Naive B cell (primary cell): ENCODE measurements at places on chromosomes 6 and 20. TPM values are rescaled to one million over a fixed set of nuclear protein-coding genes. Genes with fewer than 3 reads are reported as not detected.

GRCh38 chr6:41466437-41466990 lies 79.7 kb upstream of the FOXP4 start:
- peak overlapping the region; percentile 80 for H3K4me3 ChIP-seq
- no peak overlapping the region for H3K27ac ChIP-seq
- no peak for DNase-seq
- H3K36me3 ChIP-seq = no peaks in the 10 kb centered on the region
- peaks cover 51% of the 10 kb centered on the region for H3K27me3 ChIP-seq

GRCh38 chr6:39664173-39664572 lies 61.0 kb downstream of the KIF6 start:
- no peak for DNase-seq
- H3K27ac ChIP-seq = no peak overlapping the region
- peaks cover 33% of the 10 kb centered on the region for H3K27me3 ChIP-seq
- H3K4me1 ChIP-seq = no peaks in the 10 kb centered on the region
- H3K4me3 ChIP-seq = no peak overlapping the region

DNA sequence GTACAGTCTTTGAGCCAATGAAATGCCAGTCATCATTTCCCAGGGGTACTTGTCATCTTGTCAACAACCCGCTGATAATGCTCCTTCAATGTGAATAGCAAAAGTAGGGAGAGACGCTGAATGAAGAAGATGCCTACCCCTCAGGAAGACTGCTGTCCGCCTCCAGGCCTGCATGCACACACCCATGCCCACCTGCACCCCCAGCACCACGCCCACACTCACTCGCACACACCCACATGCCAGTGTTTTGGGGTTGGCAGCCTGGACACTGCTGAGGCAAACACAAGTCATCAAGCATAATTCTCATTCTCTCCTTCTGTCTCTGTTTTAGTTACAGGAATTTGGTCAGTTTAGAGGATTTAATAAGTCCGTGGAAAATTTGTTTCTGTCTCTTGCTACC lies 63.6 kb downstream of the SYTL3 start:
- no peaks in the 10 kb centered on the region for H3K27me3 ChIP-seq
- H3K4me1 ChIP-seq = peaks cover 54% of the 10 kb centered on the region
- H3K4me3 ChIP-seq = no peak overlapping the region
- no peak overlapping the region for H3K27ac ChIP-seq
- no peak for DNase-seq

- DNase-seq = no peak
- no peaks in the 10 kb centered on the region for H3K4me1 ChIP-seq
- no peak overlapping the region for H3K27ac ChIP-seq
- H3K4me3 ChIP-seq = no peak overlapping the region
These were observed 8.4 kb upstream of the SNX14 start for GRCh38 chr6:85602100-85602499.

DNA sequence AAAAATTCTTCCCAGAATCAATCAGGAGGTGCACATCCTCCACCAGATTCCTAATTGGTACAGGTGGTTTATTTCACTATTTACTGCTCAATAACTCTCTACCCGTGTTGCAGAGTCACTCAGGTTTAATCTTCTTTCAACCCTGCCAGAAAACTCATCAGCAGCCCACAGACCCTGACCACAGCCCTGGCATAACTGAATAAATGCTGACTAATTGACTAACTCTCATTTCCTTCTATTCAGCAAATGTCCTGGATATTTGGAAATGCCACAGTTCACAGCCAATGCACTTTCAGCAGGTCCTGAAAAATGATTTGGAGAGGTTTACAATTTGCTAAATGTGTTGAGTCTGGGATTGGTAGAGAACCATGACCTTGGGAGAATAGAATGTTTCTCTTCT lies 62.3 kb downstream of the TRMT6 start:
- H3K27ac ChIP-seq = no peak overlapping the region
- no peaks in the 10 kb centered on the region for H3K36me3 ChIP-seq
- DNase-seq = no peak
- H3K27me3 ChIP-seq = peaks cover 31% of the 10 kb centered on the region
- no peak overlapping the region for H3K4me3 ChIP-seq

DNA sequence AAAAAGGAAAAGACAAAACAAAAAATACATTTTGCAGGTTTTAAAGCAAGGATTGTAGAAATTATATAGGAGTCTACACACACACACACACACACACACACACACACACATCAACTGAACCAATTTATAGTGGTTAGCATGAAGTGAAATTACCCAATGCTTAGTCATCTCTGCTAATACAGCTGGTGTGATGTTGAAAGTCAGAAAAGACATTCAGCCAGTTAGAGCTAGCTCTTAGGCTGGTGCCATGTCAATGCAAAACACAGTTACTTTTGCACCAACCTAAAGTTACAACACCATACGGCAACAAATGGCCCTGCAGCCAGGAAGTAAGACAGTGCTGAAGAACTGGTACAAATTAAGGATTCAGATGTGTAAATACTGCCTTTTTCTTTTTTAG lies 15.2 kb downstream of the FAM210B start:
- H3K27me3 ChIP-seq = no peaks in the 10 kb centered on the region
- H3K36me3 ChIP-seq = no peaks in the 10 kb centered on the region
- H3K4me1 ChIP-seq = no peaks in the 10 kb centered on the region
- no peak overlapping the region for H3K27ac ChIP-seq

- H3K27me3 ChIP-seq = no peaks in the 10 kb centered on the region
- H3K36me3 ChIP-seq = no peaks in the 10 kb centered on the region
- no peak for DNase-seq
- H3K4me1 ChIP-seq = no peaks in the 10 kb centered on the region
These were observed 63.7 kb downstream of the PHACTR2 start for GRCh38 chr6:143741480-143741879.

DNA sequence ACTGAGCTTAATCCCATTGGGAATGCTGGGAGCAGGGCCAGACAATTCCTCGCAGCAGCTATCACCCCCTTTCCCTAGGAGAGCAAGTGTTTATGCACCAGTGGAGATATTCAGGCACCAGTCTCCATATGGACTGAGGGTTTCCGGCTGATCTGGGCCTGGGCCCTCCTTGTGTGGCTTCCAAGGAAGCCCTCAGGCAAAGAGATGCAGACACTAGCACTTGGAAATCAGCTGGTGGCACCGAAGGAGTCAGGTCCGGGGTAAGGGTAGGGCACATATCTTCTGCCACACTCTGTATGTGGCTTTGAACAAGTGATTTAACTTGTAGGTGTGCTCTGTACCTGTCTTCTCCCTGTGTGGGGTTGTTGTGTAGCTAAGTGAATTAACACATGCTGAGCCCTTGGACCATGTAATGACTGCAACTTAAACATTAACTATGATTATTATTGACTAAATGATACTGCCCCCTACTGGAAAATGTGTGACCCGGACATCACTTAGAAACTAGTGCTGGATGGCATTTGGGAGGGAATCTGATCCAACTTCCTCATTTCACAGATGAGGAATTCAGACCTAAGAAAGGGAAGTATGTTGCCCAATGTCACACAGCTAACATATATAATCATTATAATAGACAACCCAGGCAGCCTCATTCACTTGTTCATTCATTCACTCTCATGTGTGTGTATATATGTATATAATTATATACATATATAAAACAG lies 19.3 kb upstream of the WFDC2 start:
- H3K27me3 ChIP-seq = peaks cover 7% of the 10 kb centered on the region
- no peak overlapping the region for H3K27ac ChIP-seq
- no peaks in the 10 kb centered on the region for H3K36me3 ChIP-seq
- peaks cover 17% of the 10 kb centered on the region for H3K4me1 ChIP-seq
- peak; percentile 56 for DNase-seq
- H3K4me3 ChIP-seq = no peak overlapping the region

DNA sequence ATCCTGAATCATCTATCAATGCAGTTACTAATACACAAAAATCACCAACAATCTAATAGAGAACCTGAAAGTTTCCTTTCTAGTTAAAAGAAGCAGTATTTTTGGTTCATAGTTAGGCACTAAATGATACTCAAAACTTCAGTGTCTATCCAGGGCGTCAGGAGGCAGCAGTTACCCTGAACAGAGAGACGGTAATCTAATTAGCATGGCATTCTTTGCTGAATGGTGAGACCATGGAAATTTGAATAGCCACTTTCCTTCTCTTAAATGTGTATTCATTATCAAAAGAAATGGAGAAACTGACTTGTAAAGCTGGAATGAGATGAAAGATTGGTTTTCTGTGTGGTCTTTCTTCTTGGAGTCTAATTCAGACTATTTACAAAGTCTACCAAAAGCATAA lies 146.6 kb upstream of the BMP5 start:
- H3K27me3 ChIP-seq = no peaks in the 10 kb centered on the region
- H3K27ac ChIP-seq = no peak overlapping the region
- no peak for DNase-seq
- H3K4me1 ChIP-seq = no peaks in the 10 kb centered on the region
- no peak overlapping the region for H3K4me3 ChIP-seq

DNA sequence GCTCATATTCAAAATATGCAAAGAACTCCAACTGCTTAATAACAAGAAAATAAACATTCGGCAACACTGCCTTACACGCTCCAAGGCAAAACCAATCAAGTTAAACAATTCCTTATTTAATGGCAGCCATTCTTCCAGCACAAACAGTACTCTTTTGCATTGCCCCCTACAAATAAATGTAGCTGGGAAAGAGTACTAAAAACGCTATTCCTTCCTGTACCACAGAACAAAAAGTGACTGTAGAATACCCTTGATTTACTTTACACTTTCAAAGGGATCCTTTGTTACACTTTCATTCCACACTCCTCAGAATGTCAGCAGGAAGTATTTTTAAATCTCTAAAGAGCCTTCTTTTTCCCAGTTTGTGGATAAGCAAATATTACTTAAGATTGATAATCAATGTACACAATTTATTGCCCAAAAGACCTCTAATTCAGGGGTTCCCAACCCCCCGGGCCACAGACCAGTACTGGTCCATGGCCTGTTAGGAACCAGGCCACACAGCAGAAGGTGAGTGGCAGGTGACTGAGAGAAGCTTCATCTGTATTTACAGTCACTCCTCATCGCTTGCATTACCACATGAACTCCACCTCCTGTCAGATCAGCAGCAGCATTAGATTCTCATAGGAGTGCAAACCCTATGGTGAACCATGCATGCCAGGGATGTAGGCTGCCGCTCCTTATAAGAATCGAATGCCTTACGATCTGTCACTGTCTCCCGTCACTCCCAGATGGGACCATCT lies 51.6 kb downstream of the MBOAT1 start:
- H3K4me3 ChIP-seq = no peak overlapping the region
- H3K27ac ChIP-seq = no peak overlapping the region
- no peaks in the 10 kb centered on the region for H3K27me3 ChIP-seq
- H3K36me3 ChIP-seq = no peaks in the 10 kb centered on the region
- DNase-seq = no peak

DNA sequence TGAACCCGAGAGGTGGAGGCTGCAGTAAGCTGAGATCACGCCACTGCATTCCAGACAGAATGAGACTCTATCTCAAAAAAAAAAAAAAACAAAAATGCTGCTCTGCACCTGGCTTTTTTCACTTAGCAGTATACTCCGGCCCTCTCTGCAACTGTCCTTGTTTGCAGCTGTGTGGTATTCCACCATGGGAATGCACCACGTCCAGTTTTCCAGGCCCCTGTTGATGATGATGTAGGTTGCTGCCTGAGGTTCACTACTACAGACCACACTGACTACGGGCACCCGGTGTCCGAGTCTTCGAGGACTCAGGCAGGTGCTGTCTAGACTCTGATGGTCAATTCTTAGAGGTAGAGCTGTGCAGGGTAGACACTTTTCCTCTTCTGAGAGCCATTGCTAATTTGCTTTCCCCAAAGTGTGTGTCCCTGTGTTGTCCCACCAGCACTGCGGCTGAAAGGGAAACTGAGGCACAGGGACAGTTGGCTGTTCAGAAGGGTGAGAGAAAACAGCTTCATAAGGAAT lies 56.5 kb downstream of the UBE2V1 start:
- DNase-seq = no peak
- H3K36me3 ChIP-seq = no peaks in the 10 kb centered on the region
- peaks cover 3% of the 10 kb centered on the region for H3K4me1 ChIP-seq
- no peaks in the 10 kb centered on the region for H3K27me3 ChIP-seq
- H3K27ac ChIP-seq = no peak overlapping the region

DNA sequence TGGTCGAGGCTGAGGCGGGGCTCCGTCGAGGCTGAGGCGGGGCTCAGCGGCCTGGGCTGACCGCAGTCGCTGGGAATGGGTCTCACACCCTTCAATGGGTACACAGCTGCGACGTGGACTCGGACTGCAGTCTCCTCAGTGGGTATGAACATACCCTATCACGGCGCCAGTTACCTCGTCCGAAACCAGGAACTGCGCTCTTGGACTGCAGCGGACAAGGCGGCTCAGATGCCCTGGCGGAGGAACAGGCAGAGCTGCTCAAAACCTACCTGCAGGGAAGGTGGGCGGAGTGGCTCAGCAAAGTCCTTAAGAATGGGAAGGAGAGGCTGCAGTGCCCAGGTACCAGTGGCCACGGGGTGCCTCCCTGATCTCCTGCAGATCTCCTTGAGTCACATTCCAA lies 14.2 kb downstream of the HLA-A start:
- no peak for DNase-seq
- H3K27ac ChIP-seq = no peak overlapping the region
- peaks cover 23% of the 10 kb centered on the region for H3K4me1 ChIP-seq
- no peak overlapping the region for H3K4me3 ChIP-seq
- no peaks in the 10 kb centered on the region for H3K27me3 ChIP-seq

DNA sequence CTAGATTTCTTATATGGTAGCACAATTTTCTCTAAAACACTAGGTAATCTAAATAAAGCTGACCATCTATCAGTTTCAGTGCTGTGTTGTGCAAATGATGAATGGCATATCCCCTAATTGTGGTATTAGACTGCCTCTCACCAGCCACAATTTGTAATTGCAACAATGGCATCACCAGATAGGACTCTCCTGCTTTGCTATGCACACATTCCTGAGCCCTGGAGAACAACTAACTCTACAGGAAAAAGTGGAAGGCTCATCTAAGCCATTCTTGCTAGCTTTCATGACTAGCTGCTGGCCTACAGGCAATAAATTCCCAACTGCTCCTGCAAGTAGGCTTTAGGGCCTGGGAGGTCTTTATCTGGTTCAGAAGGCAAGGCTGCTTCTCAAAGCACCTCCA lies 974.1 kb downstream of the EYS start:
- no peaks in the 10 kb centered on the region for H3K27me3 ChIP-seq
- no peak for DNase-seq
- H3K4me3 ChIP-seq = no peak overlapping the region
- no peak overlapping the region for H3K27ac ChIP-seq
- no peaks in the 10 kb centered on the region for H3K4me1 ChIP-seq

GRCh38 chr6:40346246-40346645 lies 240.9 kb downstream of the LRFN2 start:
- H3K27ac ChIP-seq = no peak overlapping the region
- H3K4me3 ChIP-seq = no peak overlapping the region
- no peak for DNase-seq
- H3K4me1 ChIP-seq = no peaks in the 10 kb centered on the region
- peaks cover 7% of the 10 kb centered on the region for H3K27me3 ChIP-seq

DNA sequence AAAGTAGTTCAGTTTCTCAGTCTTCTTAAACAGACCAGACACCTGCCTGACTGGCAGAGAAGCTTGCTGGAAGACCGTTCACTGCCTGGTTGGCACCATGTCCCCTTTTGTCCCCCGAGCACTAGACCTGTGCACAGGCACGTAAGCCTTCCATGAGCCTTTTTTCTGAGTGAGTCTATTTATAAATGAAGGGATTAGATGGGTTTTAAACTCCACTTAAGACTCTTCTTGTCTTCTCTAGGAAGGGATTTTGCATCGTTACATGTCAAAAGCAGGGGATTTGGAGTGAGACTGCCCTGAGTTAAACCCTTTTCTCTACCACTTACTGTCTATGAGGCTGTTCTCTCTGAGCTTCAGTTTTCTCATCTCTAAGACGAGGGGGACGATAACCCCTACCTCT lies 37.6 kb downstream of the STK35 start:
- H3K27me3 ChIP-seq = no peaks in the 10 kb centered on the region
- peaks cover 15% of the 10 kb centered on the region for H3K4me1 ChIP-seq
- H3K27ac ChIP-seq = no peak overlapping the region
- H3K4me3 ChIP-seq = no peak overlapping the region

Gene DHX35
- polyA plus RNA-seq = 6.8 TPM

Gene LRRC1
- polyA plus RNA-seq = 1.8 TPM

Gene CLIC5
- 0.13 TPM for polyA plus RNA-seq

Gene CALHM4
- polyA plus RNA-seq = not detected
